ENCODE measurements at places on chromosomes 7 and 10.
A peak's percentile ranks its signal among the peaks of the same experiment; 100 is the strongest.

GRCh38 chr10:8438603-8439002 lies 384.1 kb downstream of the GATA3 start:
- no peak for DNase-seq

DNA sequence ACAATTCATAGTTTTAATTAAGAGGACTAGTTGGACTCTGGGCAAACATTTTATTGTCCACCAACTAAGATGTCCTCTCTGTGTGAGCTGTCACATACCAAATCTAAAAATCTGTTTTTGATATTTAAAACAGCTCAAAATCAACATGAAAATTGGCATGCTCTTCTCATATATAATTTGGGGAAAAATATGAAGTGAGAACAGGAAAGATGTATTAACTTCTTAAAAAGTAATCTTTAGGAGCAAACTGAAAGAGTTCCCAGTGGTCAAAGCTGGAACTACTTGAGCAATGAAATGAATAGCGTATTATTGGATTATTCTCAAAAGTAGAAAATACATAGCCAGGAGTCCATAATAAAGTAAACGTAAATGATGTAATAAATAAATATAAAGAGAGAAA lies 147.2 kb downstream of the DYNC1I1 start:
- no peak for DNase-seq

GRCh38 chr10:125190414-125190813 lies 30.1 kb upstream of the CTBP2 start:
- DNase-seq: no peak

- DNase-seq: peak; percentile 30
These were observed 101.6 kb downstream of the CCSER2 start for GRCh38 chr10:84429926-84430520.

DNA sequence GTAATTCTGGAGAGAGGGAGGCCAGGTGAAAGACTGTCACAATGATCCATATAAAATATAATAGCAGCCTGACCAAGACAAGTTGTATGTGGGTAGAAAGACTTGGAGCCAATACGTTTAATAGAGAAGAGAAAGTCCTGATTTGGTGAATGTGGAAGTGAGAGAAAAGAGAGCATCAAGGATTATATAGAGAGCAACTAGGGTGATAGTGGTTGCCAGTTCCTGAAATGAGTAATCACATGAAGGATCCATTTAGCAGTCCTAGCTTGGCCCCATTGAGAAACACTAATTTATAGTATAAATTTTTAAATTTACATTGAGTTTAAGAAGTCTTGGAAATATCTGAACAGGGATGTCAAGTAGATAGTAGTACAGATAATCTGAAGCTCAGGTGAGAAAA lies 74.0 kb downstream of the AASS start:
- DNase-seq: no peak

DNA sequence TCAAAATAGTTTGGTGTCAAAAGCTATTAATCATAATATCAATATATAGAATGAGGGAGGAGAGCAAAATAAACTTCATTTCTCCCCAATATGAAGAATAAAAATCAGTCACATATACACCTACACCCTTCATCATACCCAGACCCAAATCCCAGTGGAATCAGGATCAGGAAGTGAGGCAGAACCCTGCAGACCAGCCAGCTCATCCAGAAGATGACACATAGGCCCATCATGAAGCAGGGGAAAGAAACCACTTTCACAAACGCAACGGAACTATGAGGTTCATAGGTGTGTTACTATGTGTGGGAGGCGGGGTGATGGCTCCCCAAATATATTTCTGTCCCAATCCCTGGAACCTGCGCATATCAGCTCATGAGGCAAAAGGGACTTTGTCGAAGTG lies 89.0 kb downstream of the RSU1 start:
- DNase-seq: no peak

GRCh38 chr7:78207269-78207668 lies 408.7 kb downstream of the PHTF2 start:
- DNase-seq: no peak

DNA sequence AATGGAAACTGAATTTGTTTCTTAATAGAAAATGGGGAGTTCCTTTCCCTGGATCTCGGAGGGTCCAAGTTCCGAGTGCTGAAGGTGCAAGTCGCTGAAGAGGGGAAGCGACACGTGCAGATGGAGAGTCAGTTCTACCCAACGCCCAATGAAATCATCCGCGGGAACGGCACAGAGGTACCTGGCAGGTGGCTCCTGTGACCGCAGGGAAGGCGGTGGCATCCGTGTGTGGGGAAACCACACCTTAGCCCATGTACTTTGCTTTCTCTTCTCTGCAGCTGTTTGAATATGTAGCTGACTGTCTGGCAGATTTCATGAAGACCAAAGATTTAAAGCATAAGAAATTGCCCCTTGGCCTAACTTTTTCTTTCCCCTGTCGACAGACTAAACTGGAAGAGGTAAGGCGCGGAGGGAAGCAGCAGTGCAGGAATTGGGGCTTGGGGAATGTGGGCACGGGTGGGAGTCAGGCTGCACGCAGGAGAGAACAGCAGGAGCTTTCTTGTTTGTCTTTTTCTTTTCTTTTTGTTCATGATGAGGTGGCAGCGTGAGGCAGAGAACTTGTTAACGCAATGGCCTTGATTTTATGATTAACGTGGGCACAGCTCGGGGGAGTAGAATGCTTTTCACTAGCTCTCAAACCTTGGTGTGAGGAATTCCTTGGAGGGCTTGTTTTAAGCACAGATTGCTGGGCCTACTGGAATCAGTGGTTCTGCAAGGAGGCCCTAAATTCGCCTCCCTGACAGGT lies 12.8 kb downstream of the HKDC1 start:
- DNase-seq: no peak

- no peak for DNase-seq
These were observed 4.5 kb downstream of the KAZALD1 start for GRCh38 chr10:101066146-101066895.

DNA sequence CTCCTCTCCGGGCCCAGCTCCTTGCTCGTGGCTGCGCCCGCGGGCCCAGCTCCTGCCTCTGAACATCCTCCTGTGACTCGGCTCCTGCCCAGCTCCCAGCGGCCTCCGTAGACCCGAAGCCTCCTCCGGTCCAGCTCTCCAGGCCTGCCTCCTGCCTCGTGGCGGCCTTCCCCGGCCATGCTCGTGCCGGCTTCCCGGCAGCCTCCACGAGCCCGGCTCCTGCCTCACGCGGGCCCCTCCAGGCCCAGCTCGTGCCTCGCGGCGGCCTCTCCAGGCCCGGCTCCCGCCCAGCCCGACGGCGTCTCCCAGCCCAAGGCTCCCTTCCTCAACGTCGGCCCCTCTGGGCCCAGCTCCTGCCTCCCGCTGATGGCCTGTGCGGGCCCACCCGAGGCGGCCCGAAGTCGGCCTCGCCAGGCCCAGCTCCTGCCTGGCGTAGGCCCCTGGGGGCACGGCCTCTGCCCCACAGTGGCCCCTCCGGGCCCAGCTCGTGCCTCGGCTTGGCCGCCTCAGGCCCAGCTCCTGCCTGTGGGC lies 16.9 kb upstream of the TMEM248 start:
- no peak for DNase-seq

DNA sequence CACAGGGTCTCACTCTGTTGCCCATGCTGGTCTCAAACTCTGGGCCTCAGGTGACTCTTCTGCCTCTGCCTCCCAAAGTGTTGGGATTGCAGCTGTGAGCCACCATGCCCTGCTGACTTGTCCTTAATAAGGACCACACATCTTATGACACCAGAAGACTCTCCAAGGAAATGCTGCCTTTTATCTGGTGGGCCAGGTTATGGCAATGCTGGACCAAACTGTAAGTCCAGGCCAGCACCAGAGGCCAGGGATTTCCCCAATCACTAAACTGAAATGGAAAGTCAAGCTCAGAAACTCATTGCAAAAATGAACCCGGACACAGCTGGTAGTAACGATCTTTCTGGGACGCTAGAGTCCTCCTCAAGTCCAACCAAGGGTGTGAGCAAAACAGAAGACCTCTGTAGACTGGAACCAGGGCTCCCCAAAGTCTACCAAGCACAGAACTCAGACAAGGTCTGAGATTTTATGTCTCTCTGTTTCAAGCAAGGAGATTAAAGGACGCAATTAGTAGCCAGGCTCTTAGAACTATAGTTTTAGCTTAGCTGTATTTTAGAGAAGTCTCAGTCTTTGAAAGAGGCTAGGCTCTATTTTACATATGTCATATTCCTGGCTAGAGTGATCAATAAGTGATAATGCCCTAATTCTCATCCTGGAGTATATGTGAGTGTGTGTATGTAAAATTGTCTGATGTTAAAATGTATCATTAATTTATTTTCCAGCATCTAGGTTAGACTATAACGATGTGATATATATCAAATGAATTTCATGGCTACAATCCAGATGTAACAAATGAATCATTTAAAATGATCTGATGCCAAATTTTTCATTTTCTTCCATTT lies 74.0 kb upstream of the ITGB1 start:
- DNase-seq: no peak

DNA sequence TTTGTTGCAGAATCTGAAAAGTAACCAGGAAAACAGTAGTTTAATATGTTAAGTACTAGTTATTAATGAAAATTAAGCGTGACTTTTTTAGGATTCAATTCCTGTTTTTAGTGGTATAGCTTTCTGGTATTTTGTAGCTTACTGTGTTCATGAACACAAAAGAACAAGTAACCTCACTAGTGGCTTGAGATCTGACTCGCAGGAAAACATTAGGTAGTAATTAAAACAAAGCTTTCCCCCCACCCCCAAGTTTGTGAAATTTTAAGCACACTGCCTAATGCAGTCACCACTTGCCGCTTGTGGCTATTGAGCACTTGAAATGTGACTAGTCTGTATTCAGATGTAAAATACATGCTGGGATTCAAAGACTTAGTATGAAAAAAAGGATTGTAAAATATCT lies 102.5 kb upstream of the RPA3 start:
- DNase-seq: no peak

DNA sequence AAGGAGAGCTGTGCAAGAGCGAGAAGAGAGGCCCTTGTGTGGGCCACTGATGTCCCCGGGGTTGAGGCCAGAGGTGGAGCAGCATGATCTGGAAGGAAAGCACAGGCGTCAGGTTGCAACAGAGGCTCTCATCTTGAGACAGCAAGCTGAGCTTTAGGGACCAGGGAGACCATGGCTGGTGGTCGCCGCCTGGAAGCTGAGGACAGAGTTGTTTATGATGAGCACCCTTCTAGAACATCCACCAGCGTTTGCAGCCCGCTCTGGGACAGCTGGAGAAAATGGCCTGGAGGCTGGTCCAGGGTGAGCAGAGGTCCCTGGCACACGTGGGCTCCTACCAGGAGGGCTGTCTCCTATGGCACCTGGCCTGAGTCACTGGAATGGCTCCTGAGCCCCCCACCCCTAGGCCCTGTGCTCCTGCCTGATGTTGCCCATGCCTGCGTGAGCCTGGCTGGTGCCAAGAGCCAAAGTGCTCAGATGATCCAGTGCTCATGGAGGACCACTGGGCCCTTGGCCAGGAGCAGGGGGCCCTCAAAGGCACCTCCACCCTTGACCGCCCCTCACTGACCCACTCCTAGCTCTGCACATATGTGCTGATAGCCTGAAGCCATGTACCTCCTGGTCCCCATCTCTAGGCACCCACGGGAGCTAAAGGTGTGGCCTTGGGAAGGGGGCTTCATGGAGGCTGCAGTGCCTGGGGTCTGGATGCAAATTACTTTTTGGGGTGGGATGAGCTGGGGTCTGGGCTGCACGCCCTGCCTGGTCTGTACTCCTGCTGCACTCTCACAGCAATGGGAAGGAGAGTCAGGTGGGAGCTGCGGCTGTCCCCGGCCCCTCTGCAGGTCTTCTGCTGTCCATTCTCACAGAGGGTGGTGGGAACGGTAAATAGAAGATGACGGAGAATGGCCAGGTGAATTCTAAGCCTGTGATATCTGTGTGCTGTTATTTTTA lies 40.1 kb upstream of the RET start:
- no peak for DNase-seq

- DNase-seq: no peak
These were observed 8.2 kb upstream of the NDUFB2 start for GRCh38 chr7:140688341-140688740.

GRCh38 chr10:22433875-22434274 lies 88.6 kb downstream of the SPAG6 start:
- DNase-seq: no peak

GRCh38 chr10:35546824-35547225 lies 58.3 kb upstream of the GJD4 start:
- no peak for DNase-seq

DNA sequence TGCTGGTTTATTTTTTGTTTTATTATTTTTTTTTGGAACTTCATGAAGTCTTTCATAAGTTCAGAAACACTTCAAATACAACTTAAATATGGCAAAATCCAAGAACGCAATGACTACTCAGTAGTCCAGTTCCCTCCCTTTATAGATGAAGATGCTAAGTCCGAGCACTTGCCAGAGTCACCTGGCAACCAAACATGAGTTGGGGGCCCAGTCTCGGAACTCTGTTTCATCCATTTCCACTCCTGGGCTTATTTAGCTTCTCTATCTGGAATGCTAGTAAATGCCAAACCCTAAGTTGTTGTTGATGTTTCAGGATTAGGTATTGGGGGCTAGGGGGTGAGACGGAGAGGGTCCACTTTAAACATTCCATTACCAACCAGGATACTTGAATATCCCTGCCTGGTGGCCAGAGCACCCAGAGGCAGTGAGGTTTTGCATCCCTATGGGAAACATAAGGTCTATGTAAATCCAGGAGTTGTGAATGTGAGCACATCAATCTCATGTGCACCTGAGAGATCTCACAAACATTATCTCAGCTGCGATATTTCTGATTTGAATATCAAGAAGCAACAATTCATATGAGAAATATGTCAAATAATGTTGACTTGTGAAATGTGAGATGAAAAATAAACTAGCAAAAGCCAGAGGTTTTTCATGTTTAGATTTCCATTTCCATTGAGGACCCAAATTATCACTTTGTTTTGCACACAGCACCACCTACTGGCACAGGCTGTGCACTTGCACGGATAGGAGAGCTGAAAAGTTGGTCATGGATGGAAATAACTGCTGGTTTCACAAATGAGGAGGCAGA lies 129.3 kb downstream of the PKD1L1 start:
- DNase-seq: no peak

DNA sequence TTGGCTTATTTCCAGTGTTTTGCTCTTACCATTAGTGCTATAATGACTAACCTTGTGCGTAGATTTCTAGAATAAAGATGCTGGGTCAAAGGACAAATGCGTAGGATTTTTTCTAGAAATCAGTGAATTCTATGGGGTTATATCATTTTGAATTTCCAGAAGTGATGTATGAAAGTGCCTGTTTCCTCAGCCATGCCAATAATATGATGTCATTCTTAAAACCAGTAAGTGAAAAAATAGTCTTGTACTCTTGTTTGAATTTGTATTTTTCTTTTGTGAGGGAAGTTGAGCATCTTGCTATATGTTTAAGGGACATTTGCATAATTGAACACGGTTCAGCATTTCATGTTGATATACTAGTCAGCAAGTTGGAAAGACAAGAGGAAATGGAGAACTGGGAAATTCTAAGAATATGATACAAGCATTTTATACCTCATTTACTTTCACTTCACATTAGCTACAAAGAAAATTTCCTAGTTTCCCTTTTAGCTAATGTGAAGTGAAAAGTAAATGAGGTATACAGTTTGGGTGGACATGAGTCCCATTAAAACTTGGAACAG lies 3.8 kb upstream of the DNAH11 start:
- no peak for DNase-seq

- no peak for DNase-seq
These were observed 8.4 kb downstream of the CPA2 start for GRCh38 chr7:130274983-130275591.
